ENCODE measurements at places on chromosomes 3 and 15.

GRCh38 chr15:67899596-67900283 lies 59.9 kb upstream of the RNU6-1 start:
- no peak for DNase-seq

GRCh38 chr3:40920041-40920440 lies 279.3 kb upstream of the CTNNB1 start:
- DNase-seq, result no peak

DNA sequence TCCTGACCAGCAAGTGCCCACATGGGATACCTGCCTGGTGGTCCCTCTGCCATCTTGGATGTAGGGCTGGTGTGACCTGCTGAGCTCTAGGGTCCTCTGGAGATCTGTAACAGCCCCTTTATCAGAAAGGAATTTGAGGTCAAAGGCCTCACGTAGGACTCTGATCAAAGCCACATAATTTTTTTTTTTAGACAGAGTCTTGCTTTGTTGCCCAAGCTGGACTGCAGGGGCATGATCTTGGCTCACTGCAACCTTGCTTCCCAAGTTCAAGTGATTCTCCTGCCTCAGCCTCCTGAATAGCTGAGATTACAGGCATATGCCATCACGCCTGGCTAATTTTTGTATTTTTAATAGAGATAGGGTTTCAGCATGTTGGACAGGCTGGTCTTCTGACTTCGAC lies 9.5 kb downstream of the ITGB5 start:
- DNase-seq, result no peak

DNA sequence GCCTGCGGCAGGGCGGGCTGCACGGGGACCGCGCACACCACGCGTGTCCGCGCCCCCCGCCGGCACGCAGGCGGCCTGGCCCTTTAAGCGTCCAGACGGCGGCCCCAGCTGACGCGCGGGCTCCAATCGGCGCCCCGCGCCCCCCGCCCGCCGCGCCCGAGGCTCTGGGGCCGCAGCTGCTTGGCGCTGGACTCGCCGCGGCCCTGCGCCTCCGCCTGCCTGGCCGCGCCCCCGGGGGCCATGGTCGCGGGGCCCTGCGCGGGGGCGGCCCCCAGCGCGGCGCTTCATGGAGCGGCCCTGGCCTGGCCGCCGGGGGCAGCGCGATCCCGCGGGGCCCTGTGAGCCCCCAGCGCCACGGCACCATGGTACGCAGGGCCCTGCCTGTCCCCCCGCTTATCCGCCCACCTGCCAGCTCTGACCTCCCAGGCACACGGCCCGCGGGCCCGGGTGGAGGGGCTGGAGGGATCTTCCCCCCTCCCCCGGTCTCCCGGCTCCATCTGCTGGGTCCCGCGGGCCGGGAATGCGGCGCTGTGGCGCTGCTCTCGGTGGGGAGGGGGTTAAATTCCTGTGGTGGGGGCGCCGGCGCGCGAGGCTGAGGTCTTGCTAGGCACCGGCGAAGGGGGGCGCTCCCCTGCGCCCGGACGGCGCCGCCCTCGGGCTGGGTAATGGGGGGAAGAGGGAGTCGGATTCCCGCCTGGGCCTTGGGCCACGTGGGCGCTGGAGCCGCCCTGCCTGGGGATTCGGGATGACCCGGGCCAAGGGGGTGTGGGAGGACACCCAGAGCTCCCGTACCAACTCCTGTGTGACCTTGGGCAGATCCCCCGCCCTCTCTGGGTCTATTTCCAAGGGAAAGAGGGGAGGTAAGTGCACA lies 1.1 kb downstream of the ZBTB47 start:
- DNase-seq, result no peak

- no peak for DNase-seq
These were observed 154.9 kb downstream of the ECT2 start for GRCh38 chr3:172905451-172905850.

All from stimulated activated CD8-positive, alpha-beta memory T cell treated with anti-CD3 and anti-CD28 coated beads, Interleukin-15, amount 100 ng/mL, for 4 hours (primary cell).